ENCODE measurements at places on chromosomes 1 and 21.

DNA sequence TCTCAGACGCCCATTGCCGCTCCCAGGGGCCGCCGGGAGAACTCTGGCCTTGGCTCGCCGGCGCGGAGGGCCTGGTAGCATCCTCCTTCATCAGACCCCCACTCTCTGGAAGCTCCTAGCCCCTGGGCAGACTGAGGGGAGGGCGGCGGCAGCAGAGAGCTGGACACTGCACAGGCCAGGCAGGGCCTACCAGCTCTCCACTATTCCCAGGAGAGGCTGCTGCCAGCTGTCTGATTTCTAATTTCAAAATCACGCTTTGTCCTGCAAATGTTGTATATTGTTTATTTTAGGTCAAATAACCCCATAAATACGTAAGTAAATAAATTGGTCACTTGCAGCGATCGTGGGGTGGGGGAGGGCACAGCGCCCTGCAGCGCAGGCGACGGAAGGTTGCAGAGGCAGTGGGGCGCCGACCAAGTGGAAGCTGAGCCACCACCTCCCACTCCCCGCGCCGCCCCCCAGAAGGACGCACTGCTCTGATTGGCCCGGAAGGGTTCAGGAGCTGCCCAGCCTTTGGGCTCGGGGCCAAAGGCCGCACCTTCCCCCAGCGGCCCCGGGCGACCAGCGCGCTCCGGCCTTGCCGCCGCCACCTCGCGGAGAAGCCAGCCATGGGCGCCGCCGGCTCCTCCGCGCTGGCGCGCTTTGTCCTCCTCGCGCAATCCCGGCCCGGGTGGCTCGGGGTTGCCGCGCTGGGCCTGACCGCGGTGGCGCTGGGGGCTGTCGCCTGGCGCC is at the start of gene MTARC1:
TSS of gene MTARC1 (plus strand) at position 577 of the 732 bp plus-strand sequence. CDS start at position 609, 32 bp downstream.
- H3K4me1 ChIP-seq = peaks cover 17% of the 10 kb centered on the region
- peak; percentile 76 for DNase-seq
- peak within 1 kb of the TSS; percentile 86 for H3K27ac ChIP-seq
- H3K4me3 ChIP-seq = peak within 1 kb of the TSS; percentile 21
- H3K27me3 ChIP-seq = no peaks in the 10 kb centered on the region

DNA sequence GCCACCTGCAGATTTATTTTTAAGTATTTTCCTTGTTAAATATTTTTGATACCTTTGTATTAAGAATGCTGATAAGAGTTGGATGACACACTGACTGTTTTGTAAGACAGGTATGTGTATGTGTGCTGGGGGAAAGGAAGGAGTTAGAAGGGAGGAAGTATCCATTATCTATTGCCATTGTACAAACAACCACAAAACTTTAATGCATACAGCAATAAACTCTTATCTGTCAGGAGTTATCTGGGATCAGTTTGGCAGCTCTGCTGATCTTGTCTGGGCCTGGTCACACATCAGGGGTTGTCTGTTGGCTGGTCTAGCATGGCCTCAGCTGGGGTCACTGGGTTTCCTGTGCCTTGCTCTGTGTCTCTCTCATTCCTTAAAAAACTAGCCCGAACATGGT is 423.9 kb upstream of the USP24 start:
- H3K36me3 ChIP-seq = no peaks in the 10 kb centered on the region
- no peaks in the 10 kb centered on the region for H3K4me1 ChIP-seq
- no peak overlapping the region for H3K27ac ChIP-seq
- H3K27me3 ChIP-seq = no peaks in the 10 kb centered on the region

GRCh38 chr1:162954824-162955223 is 93.8 kb upstream of the CCDC190 start:
- no peaks in the 10 kb centered on the region for H3K27me3 ChIP-seq
- H3K4me3 ChIP-seq = no peak overlapping the region

DNA sequence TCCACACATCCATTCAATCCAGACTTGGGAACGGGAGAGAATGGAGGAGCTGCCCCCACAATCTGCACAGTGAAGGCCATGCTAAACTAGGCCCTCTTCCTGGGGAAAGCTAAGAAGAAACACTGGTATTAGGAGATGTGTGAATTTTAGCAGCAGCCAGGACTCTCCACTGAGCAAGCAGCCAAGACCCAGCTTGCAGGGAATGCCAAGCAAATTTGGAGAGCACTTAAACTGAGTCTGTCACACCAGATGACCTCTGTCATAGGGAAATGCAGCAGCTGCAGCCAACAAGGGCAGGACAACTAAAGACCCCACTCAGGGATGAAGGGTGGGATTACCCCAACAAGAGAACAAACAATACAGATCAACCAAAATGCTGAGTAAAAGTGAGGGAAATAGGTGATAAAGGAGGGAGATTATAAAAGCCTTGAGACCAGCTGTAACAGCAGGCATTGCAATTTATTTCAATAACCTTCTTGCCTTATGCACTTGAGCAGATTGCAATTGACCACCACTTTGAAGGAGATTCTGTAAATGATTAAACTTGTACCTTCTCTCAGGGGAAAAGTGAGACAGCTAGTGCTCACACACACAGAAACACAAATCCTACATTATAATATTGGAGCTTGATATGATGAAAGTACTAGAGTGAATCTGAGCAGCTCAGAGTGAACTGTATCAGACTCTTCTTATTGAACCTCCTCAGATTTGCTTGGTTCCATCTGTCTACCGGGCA is 2.5 kb upstream of the CLCA1 start:
- H3K4me3 ChIP-seq = no peak overlapping the region
- H3K27me3 ChIP-seq = no peaks in the 10 kb centered on the region
- no peak for DNase-seq

DNA sequence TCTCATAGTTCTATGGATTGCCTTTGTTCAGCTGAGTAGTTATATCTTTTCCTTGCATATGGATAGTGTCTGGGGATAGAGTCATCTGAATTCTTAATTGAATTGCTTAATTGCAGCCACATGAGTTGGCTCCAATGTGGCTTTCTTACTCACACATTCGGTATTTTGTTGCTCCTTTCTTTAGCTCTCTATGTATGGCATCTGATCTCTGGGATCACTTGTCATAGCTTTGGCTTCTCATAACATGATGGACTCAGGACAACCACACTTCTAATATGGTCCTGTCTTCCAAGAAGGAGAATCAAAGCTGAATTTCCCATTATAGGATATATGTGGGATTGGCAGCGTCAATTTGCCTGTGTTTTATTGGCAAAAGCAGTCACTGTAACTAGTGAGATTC is 716.2 kb downstream of the NCAM2 start:
- H3K4me3 ChIP-seq = no peak overlapping the region
- H3K4me1 ChIP-seq = no peaks in the 10 kb centered on the region
- no peaks in the 10 kb centered on the region for H3K27me3 ChIP-seq
- H3K27ac ChIP-seq = no peak overlapping the region

DNA sequence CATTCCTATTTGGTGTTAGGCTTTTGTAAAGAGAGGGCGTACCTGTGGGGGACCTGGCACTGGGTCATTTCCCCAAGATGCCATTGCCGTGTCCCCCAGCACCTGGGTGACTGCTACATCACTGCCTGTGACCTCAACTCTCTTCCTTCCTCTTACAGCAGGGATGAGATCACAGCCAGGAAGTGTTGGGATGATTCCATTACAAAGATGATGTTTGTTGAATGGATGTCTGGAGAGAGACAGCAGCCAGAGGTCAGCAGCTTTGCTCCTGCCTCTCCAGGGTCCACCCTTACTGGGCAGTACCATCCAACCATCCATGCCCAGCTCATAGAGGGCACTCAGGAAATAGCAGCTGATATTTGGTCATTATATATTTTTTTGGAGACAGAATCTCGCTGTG is 35.1 kb downstream of the TMEM51 start:
- H3K27me3 ChIP-seq = no peaks in the 10 kb centered on the region
- peaks cover 94% of the 10 kb centered on the region for H3K4me1 ChIP-seq
- no peaks in the 10 kb centered on the region for H3K36me3 ChIP-seq
- peak; percentile 4 for DNase-seq
- no peak overlapping the region for H3K4me3 ChIP-seq
- peak overlapping the region; percentile 47 for H3K27ac ChIP-seq

DNA sequence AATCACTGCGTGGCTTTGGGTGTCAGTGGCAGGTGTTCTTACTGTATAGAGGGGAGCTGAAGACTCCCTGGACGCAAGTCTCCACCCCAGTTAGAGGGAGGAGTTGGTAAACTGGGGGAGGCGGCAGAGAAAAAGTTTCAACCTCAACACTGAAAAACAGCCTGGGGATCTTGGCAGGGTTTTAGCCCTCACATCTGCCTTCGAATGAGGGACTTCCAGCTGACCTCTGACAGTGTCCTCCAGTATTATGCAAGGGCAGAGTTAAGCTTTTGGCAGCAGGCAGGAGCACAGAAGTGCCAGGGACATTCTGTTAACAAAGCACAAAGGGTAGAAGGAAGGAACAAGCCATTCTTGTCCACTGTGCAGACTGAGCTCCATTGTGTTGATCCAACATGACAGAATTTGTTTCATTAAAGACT is 41.2 kb upstream of the RAB4A start:
- no peaks in the 10 kb centered on the region for H3K27me3 ChIP-seq
- peak overlapping the region; percentile 77 for H3K27ac ChIP-seq
- peaks cover 42% of the 10 kb centered on the region for H3K4me1 ChIP-seq
- H3K36me3 ChIP-seq = no peaks in the 10 kb centered on the region
- DNase-seq = peak; percentile 79

DNA sequence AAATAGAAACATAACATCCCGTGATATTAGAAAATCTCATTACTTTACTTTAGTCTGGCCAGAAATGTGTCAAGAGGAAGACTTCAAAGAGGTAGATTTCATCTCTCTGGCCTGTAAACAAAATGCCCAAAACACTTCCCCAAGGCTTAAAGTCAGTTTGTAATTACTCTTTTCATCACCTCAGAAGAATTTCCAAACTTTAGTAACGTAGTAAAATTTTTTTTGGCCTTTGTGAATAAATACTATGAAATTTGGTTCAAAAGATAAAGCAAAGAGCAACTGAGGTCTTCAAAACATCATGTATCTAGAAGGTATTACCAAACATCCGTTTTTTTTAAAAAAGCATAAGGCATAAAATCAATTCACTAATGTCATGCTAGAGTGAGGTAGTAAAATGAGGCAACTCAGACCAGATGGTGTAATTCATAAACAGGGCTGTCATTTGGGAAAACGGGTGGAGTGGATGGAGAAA is 51.4 kb downstream of the LEPR start:
- peaks cover 46% of the 10 kb centered on the region for H3K4me1 ChIP-seq
- H3K36me3 ChIP-seq = no peaks in the 10 kb centered on the region
- H3K27me3 ChIP-seq = no peaks in the 10 kb centered on the region

DNA sequence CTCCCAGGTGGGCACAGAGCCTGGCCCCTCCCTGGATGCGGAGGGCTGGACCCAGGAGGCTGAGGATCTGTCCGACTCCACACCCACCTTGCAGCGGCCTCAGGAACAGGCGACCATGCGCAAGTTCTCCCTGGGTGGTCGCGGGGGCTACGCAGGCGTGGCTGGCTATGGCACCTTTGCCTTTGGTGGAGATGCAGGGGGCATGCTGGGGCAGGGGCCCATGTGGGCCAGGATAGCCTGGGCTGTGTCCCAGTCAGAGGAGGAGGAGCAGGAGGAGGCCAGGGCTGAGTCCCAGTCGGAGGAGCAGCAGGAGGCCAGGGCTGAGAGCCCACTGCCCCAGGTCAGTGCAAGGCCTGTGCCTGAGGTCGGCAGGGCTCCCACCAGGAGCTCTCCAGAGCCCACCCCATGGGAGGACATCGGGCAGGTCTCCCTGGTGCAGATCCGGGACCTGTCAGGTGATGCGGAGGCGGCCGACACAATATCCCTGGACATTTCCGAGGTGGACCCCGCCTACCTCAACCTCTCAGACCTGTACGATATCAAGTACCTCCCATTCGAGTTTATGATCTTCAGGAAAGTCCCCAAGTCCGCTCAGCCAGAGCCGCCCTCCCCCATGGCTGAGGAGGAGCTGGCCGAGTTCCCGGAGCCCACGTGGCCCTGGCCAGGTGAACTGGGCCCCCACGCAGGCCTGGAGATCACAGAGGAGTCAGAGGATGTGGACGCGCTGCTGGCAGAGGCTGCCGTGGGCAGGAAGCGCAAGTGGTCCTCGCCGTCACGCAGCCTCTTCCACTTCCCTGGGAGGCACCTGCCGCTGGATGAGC is 34.2 kb downstream of the TRIM11 start:
- H3K27ac ChIP-seq = peak overlapping the region; percentile 18
- no peaks in the 10 kb centered on the region for H3K36me3 ChIP-seq
- no peaks in the 10 kb centered on the region for H3K27me3 ChIP-seq

- H3K4me3 ChIP-seq = no peak overlapping the region
- H3K27ac ChIP-seq = no peak overlapping the region
- no peaks in the 10 kb centered on the region for H3K4me1 ChIP-seq
- H3K27me3 ChIP-seq = no peaks in the 10 kb centered on the region
- no peak for DNase-seq
These were observed 26.0 kb upstream of the AGO1 start for GRCh38 chr1:35856964-35857363.

GRCh38 chr21:29114765-29115500 is 15.5 kb upstream of the MAP3K7CL start:
- no peaks in the 10 kb centered on the region for H3K27me3 ChIP-seq
- H3K36me3 ChIP-seq = no peaks in the 10 kb centered on the region
- no peak for DNase-seq
- no peak overlapping the region for H3K27ac ChIP-seq
- no peaks in the 10 kb centered on the region for H3K4me1 ChIP-seq

GRCh38 chr1:248243204-248243603 is 12.0 kb downstream of the OR2M4 start:
- no peaks in the 10 kb centered on the region for H3K27me3 ChIP-seq
- H3K27ac ChIP-seq = no peak overlapping the region
- H3K4me1 ChIP-seq = no peaks in the 10 kb centered on the region
- no peak overlapping the region for H3K4me3 ChIP-seq
- no peaks in the 10 kb centered on the region for H3K36me3 ChIP-seq

GRCh38 chr1:179599623-179600249 is 8.1 kb downstream of the TDRD5 start:
- DNase-seq = no peak
- no peak overlapping the region for H3K27ac ChIP-seq
- no peaks in the 10 kb centered on the region for H3K36me3 ChIP-seq
- no peaks in the 10 kb centered on the region for H3K4me1 ChIP-seq
- H3K4me3 ChIP-seq = no peak overlapping the region

- no peak overlapping the region for H3K27ac ChIP-seq
- no peaks in the 10 kb centered on the region for H3K4me1 ChIP-seq
- DNase-seq = no peak
- no peaks in the 10 kb centered on the region for H3K36me3 ChIP-seq
- H3K27me3 ChIP-seq = no peaks in the 10 kb centered on the region
These were observed 64.8 kb downstream of the TBX15 start for GRCh38 chr1:118923319-118923718.

- no peak overlapping the region for H3K27ac ChIP-seq
- no peak overlapping the region for H3K4me3 ChIP-seq
- no peaks in the 10 kb centered on the region for H3K27me3 ChIP-seq
These were observed 148.3 kb downstream of the PCBP3 start for GRCh38 chr21:45791562-45792418.

DNA sequence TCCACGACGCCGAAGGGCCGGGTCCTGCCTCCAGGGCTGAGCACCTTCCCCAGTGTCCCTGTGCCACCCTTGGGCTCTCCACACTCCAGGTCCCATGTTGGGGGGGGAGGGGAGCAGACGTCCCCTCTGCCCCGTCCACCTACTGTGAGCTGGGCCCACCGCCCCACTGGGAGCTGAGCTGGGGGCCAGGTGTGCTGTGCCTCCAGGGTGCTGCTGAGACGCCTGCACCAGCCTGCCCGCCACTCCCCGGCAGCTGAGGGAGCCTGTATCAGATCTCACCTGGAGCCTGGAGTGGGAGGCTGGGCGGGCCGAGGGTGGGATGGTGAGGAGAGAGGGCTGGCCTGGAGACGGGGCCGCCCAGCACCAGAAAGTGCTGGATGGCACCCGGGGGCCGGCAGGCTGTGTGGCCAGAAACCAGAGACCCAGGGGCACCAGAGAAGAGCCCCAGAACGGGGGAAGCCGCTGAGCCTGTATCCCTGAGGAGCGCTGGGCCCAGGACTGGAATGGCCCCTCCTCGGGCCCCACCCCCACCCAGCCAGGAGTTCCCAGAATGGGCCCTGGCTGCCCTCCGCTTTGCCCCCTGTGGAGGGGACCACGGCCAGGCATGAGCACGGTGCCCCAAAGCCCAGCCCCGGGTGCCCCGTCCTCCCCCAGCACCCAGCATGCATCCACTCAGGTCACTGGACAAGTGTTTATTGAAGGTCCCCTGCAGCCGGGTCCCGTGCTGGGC is 3.4 kb downstream of the TNFRSF18 start:
- no peaks in the 10 kb centered on the region for H3K36me3 ChIP-seq
- DNase-seq = no peak
- H3K4me1 ChIP-seq = peaks cover 21% of the 10 kb centered on the region
